ENCODE measurements at places on chromosomes 1 and 21.

- DNase-seq = no peak
Observed at GRCh38 chr1:220290140-220290761, 18.0 kb upstream of the RAB3GAP2 start.

DNA sequence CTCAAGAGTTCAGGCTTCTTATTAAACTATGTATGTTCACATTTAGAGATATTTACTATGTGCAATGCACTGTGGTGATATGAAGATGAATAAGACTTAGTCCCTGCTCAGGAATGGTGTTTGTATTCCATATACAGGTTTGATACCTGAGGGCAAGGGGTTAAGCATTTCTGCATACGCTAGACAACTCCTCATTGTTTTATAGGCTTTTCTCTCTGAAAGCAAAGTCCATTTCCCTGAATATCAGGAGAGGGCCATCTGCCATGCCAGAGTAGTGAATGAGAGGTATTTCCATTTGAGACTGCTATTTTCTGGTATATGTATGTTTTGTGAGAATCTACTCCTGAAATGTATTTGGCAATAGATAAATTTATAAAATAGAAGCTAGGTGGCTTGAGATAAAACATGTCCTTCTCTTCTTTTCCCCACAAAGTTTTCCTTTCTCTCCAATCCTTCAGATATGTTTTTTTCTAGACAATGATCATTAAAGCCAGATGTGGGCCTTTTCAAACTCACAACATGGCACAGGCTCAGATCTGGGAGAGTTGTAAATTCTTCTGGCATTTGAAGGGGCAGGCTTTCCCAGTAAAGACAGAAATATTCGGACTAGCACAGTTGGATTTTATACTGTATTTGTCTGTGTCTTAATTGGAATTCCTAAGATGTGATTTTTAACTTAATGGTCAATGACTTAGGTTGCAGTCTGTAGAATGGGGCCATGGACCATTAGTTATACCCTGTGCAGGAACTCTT lies 73.3 kb upstream of the WDR26 start:
- DNase-seq = no peak

- DNase-seq = no peak
Observed at GRCh38 chr1:78102916-78103315, 57.1 kb downstream of the GIPC2 start.

- peak; percentile 48 for DNase-seq
Observed at GRCh38 chr1:101112051-101112780, 86.6 kb upstream of the DPH5 start.

DNA sequence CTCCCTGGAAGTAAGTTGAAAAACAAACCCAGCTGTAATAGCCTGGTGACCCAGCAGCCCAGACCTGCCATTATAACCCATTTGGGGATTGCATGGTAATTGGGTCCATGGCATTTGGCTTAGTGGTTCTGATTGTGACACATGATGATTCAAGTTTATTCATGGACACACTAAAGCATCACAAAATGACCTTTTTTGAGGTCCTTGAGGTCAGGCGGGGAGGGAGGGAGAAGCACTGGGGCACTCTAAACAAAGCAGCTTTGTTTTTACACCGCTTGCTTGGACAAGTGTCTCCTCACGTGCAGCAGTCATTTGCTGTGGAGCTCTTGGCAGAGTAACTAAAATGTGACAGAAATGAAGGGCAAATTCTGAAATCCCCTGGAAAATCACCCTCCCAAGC lies 241.0 kb upstream of the SGIP1 start:
- DNase-seq = no peak

- no peak for DNase-seq
Observed at GRCh38 chr1:1300352-1300739, 7.4 kb downstream of the ACAP3 start.

- DNase-seq = no peak
Observed at GRCh38 chr1:89816366-89816765, 4.5 kb upstream of the LRRC8D start.

GRCh38 chr1:102085896-102086295 lies 89.2 kb upstream of the OLFM3 start:
- DNase-seq = no peak

DNA sequence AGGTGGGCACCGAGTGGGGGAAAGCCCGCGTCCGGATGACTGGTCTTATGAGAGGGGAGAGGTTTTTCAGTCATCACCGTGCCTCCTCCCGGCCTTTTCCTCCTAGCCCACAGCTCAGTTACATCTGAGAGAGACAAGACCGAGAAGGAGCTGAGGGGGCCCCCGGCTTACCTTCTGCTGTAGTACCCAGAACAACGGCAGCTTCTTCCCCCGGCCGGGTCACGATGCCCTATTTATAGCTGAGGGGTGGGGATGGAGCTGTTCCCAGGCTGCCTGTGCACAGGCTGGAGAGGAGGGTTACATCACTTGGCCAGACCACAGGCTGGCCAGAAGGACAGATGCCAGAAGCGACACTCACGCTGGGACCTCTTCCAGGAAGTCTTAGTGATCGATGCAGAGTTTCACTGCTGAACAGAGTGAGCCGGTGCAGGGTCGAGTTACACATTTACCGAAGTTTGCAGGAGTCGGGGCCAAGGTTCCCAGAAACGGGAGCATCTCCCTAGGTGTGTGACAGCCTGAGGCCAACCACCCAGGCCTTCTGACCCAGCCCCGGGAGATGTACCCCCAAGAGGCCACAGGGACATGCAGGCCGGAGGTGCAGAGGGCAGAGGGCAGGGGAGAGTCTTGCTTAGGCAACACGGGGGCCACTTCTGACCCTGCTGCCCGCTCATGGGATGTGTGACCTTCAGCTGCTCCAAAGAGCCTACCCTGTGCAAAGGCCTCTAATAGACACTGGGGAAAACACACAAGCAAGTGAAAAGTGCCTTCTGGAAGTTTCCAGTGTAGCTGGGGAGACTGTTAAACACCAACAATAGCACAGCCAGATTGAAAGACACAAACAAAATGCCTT lies at the start of gene AGT:
TSS of gene AGT (minus strand) at position 208 of the 850 bp plus-strand sequence. CDS start 3,299 bp downstream, outside the sequence.
- DNase-seq = no peak

DNA sequence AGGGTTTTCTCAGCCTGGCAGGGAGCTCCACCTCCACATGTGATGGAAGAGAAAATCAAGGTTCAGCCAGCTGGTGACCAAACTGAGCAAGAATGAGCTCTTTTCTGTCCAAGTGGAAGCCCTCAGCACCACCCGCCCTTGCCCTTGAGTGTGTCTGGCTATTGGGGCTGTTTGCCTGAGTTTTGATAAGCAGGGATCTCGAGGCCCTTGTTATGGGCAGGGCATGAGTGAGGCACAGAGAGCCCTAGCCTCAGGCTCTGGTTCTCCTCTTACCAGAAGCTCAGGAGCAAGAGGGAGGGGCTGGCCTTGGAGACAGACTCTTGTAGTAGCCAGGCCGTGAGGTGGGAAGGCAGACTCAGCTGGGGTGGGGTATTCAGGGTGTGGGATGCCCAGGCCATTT lies 37.5 kb upstream of the ARF1 start:
- DNase-seq = no peak

GRCh38 chr1:28126783-28127490 lies 38.5 kb upstream of the EYA3 start:
- no peak for DNase-seq

DNA sequence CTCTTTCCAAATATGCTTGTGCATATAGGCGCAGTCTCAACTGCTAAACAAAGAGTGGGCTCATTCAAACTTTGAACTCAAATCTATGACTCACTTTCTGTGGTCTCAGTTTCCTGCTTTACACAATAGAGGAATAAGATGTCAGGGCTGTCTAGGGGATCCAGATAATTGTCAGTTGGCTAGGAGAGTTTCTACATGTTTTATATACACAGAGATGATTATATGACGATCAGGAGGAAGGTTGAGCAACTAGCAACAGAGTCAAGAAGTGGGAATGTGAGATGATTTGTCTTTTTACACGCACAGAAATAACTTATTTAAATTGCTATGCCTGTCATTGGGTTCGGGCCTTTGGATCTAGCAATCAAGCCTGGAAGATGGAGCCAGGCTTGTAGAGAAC lies 299.4 kb upstream of the LYPLAL1 start:
- DNase-seq = no peak

DNA sequence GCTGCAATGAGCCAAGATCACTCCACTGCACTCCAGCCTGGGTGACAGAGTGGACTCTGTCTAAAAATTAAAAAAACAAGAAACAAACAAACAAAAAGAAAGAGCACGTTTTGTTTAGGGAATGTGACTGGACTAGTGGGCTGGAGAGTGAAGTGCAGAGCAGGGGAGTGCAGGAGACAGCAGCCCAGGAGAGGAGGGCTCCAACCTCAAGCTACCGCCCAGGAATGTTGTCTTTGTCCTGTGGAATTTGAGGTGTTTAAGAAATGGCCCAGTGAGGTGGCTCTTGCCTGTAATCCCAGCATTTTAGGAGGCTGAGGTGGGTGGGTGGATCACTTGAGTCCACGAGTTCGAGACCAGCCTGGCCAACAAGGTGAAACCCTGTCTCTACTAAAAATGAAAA lies 42.4 kb upstream of the MTF2 start:
- DNase-seq = no peak

GRCh38 chr1:46193285-46193684 lies 4.9 kb downstream of the POMGNT1 start:
- DNase-seq = no peak

- no peak for DNase-seq
Observed at GRCh38 chr1:66563941-66564630, 30.1 kb downstream of the SGIP1 start.

- DNase-seq = no peak
Observed at GRCh38 chr1:185733818-185734735, at the start of gene HMCN1. Gene HMCN1 (plus strand): TSS chr1:185734391. CDS start chr1:185734780, 389 bp downstream.

DNA sequence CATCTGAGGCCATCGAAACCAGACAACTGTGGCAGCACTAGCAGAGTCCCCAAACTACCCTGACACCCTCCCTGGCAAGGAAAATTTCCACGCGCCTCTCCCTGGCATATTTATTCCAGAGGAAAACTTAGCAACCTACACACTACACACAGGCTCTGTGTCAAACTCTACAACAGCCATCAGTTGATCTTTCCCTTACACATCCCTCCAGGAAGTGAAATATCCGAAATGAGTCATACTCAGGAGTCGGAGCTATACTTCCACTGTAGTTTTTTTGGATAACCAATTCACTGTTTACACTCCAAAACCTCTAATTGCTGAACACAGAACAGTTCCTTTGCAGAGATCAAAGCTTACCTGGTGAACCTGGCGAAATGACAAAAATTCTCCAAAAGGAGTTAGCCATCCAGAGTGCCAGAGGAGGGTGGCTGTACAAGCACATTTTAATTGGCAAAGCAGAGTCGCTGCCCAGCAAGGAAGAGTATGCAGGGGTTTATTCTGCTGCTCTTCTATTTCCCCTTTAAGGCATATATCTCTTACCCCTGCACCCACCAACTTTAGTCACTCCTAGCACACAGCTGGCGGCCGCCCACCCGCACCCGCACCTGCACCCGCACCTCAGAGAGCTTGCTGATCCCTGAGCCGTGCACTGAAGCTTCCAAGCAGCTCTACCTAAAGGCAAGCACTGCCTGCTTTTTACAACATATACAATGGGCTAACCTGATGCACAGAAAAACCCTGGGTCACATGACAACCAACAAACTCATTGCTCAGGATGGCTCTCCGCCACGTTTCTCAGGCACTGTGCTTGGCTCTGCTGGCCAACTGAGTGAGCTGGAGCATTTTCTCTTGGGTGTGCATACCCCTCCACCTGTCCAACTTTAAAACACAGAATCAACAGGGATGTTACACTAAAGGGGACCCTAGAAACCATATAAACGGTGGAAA lies 54.9 kb downstream of the CAPZB start:
- DNase-seq = no peak

- DNase-seq = no peak
Observed at GRCh38 chr1:52917156-52917555, 4.4 kb downstream of the ECHDC2 start.

- no peak for DNase-seq
Observed at GRCh38 chr1:150566589-150567340, 12.6 kb downstream of the MCL1 start.

GRCh38 chr1:111992476-111992875 lies 3.0 kb upstream of the KCND3 start:
- no peak for DNase-seq

- no peak for DNase-seq
Observed at GRCh38 chr1:55375617-55376258, 160.6 kb upstream of the USP24 start.

DNA sequence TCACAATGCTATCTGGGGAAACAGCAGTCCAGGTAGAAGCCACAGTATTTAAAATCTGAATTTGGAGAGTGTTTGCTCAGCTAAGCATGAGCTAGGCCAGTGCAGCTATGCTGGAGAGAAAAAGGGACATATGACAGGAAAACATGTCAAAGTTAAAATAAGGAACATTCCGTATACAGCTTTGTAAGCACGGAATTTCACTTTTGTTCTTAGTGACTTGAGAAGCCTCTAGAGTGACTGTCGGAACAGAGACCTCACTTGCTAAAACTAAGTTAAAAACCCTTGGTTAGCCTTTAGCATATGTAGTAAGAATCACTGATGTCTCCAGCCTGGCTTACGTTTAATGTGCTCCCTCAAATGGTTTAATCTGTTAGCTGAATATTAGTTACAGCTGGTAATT lies 661.7 kb downstream of the KCNT2 start:
- no peak for DNase-seq
